ENCODE measurements at places on chromosomes 7 and 10.

- DNase-seq, result no peak
These were observed 106.3 kb upstream of the PTPRZ1 start for GRCh38 chr7:121766676-121767075.

GRCh38 chr7:85004402-85004801 lies 182.5 kb downstream of the SEMA3D start:
- no peak for DNase-seq

GRCh38 chr10:14186245-14186644 lies 144.5 kb downstream of the FRMD4A start:
- no peak for DNase-seq

DNA sequence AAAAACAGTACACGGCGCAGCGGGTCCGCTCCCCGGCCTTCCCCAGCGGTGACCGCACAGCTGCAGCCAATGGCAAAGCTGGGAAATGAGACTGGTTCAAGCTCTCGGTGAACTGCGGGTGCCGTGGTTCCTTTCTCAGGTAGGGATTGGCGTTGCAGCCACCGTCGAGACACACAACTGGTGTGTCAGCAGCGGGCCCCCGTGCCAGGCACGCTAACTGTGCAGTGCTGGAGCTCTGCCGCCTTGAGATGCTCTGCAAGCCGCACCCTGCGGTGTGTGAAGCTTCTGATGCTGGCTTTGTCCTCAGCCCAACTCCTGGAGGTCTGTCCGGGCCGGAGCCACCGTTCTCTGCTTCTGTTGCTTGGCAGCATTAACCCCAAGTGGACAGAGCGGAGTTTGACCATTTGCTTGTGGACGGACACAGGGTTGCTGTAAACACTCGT lies 20.6 kb upstream of the NKX6-2 start:
- no peak for DNase-seq

GRCh38 chr10:12950583-12951128 lies 50.9 kb downstream of the CCDC3 start:
- no peak for DNase-seq

- no peak for DNase-seq
These were observed 500.4 kb upstream of the POT1 start for GRCh38 chr7:125430013-125430412.

DNA sequence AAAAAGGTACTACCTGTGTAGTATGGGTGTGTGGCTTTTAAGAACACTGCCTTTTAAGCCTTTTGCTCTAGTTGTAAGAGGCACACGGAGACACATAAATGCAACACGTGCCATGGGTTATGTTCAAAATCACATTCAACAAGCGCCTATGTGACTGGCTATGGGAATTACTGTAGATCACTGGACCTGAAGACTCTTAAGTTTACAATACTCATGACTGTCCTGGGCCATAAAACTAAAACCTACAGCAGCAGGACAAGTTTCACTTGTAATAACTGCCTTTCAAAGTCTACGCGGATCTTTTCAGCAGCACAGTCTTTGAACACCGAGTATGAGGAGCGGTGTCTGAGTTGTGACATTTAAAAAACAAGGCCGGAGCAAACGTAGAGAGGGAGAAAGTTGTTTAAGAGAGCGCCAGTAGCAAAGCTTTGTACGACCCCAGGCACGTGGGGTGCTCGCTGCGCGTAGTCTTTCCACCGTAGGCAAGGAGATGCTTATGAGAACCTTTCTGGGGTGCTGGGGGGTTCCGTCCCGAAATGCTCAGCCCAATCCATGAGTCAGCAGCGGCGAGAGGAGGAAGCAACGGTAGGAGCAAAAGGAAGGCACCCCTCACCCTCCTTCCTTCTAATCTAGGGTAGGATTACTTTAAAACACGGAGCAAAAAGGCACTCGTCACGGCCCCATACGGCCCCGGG lies 662 bp downstream of the DNAJC2 start:
- DNase-seq, result no peak

GRCh38 chr7:130488392-130489139 lies 3.3 kb upstream of the MEST start:
- DNase-seq, result no peak

GRCh38 chr10:46092524-46093081 lies 46.5 kb upstream of the MSMB start:
- no peak for DNase-seq

DNA sequence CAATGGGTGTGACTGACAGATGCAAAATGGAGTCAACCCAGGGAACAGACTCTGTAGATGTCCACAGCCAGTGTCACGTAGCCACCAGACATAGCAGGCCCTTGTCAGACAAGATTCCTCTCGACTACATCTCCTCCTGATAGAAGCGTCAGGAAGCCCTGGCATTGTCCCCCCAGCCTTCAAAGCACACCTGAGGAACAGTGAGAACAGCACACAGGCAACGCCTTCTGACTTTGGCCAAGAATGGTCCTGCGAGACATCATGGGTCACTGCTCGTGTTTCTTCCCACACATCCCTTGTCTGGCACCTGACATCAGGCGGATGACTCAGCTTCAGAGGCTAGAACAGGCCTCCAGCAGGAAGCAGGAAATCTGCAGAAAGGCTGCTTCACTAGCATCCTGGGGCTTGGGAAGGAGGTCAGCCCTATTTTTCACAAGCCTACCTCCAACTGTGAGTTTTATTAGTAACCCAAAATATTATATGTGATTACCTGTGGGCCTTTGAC lies 52.8 kb upstream of the GPR26 start:
- no peak for DNase-seq

- DNase-seq, result no peak
These were observed 790.6 kb upstream of the AUTS2 start for GRCh38 chr7:68807666-68808065.

DNA sequence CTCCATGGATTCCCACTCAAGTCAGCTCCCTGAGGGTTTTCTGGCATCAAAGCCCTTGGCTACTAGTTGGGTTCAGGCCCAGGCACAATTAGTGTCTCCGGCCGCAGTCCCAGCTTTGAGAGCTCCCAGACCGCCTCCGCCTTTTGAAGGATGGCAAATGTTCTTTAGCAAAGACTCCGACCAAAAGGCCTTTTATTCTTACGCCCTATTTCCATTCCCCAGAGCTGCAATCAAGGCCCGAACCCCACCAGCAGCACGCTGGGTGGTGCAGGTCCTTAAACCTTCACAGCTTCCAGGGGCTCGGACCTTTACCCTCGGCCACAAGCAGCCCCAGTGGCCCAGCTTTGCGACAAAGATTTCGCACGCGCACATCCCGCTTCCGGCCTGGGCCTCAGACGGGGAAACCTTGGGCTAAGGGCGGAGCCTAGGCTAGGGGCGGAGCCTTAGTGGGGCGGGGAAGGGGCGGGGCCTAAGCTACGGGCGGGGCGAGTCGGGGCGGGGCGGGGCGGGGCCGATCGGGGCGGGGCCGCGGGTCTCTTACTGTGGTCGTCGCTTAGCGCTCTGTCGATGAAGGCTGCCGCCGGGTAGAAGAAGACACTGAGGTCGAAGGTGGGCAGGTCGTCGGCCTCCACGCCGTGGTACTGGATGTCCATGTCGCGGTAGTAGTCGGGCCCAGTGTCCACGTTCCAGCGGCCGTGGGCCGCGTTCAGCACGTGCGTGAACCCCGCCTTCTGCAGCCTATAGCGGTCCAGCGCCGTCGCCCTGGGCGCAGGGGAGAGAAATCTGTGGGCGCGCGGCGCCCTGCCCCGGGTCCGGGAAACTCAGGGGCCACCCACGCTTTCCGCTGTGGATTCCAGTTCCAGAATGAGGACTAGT lies 68.0 kb upstream of the SAMD8 start:
- DNase-seq, result no peak

DNA sequence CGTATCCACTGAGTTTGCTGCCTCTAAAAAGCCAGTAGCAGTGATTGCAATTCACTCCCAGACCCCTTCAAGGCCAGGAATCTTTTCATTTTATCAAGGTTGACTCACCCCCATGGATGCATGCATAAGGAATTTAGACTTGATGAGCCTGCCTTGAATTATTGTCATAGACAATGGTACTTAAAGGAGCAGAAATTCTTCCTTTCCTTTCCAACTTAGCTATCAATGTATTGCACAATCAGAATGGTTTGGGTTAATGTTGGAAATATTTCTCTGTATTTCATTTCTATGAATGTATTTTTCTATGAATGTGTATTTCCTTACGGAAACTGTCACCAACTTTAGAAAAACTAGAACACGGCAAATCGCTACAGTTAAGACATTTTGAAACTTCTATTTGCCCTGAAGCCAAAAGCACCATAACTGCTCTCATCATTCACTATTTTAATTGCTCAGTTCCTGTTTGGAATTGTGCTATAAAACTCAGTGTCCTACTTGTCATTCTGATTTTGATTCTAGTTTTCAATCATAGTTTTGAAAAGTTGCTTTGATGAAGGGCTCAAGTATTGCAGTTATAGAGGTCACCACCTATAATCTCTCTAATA lies 355.7 kb upstream of the AKR1E2 start:
- no peak for DNase-seq

DNA sequence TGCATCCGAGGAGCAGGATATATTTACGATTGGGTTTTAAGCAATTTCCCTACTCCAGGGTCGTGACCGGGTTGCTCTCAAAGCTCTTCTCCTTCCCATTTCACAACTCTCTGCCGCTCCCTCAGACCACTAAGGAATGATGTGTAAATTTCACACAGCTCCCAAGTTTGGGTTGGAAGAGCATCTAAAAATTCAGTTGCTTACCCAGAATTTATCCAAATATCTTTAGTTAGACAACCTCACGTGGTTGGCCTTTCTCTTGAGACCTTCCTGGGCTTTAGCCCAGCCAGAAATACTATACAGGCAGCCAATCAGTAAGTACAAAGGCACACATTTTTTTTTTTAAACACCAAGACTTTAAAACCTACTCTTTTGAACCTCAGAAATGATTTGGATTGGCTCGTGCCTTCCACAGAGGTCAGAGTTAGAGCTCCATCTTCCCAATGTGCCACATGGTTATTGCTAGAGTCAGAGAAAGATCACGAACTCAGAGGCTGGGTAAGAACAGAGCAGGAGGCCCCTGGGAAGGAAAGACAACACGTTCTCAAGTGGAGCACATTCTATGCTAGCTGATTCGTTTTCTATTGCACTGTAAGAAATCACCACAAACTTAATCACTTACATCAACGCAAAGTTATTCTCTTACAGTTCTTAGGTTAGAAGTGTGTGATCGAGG lies 335.4 kb upstream of the MGMT start:
- DNase-seq, result no peak

DNA sequence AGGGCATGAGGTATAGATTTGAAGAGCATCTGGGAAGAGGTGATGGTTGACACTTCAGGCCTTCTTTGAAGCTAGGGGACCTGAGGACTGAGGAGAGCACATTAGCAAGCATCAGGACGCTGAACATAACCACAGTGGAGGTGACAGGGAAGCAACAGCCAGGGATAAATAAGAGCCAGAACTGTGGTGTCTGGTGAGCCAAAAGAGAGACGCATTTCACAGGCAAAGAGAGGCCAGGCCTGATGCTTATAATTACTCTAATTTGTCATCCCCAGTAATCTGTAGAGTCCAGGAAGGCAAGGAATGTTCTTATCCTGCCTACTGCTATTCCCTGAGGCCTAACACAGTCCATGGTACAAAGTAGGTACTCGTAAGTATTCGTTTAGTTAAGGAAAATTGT lies 10.4 kb upstream of the FAS start:
- DNase-seq, result no peak

DNA sequence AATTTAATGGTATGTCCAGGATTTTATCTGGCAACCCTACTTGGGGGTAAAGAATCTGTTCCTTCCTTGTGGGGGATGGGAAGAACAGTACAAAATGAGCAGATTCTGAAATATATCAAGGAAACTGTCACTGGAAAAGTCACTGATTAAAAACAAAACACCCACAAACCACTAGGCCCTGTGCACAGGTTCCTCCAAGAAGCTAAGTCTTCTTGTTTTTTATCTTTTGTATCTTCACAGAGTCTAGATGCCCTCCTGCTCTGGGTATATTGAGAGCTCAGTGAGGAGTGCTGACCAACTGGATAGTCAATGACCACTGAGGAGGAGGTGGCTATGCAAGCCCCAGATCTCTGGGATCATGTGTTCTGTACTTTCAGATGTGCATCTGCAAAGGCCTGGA lies 86.8 kb upstream of the ANKRD1 start:
- DNase-seq, result no peak

DNA sequence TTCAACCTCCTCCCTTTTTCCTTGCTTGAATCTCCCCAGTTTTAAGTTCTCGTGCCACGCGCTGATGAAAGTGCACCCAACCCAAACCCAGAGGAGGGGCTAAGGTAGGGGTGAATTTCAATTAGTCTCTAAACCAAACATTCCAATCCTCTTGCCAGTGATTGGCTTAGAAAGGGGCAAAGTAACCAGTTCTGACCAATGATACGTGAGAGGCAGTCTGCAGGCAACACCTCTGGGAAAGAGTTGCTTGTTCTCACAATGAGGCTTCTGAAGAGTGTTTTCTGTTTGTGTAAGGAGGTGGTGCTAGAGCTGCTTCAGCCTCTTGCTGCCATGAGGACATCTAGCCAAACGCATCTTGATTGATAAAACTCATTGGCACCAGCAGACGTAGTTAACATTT lies 21.8 kb downstream of the SLC35G1 start:
- no peak for DNase-seq

DNA sequence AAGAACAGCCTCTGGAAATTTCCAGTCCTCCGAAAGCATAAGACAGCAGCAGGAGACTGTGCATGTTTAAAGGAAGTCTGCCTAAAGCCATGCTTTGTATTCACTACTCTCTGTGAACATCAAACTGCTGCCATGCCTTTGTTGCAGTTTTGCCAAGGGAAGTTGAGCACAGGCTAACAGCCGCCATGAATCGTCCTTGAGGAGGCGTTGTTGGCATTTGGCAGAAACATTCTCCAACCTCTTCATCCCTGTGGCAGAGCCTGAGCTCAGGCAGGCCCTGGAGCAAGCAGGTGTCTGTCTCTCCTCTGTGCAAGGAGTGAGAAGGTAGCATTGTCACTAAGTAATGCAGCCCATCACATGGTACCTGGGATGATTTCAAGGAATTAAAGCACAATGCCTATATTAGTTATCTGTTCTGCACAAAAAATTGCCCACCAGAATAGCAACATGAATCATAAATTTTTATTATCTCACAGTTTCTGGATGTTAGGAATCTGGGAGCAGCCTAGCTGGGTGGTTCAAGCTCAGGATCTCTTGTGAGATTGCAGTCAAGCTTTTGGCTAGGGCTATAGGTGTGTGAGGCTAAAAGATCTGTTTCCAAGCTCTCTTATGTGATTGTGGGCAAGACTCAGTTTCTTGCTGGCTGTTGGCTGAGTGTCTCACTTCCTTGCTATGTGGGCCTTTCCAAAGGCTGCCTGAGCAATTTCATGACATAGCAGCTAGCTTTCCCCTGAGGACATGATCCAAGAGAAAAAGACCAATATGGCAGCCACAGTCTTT lies 46.5 kb upstream of the KIAA1217 start:
- no peak for DNase-seq

DNA sequence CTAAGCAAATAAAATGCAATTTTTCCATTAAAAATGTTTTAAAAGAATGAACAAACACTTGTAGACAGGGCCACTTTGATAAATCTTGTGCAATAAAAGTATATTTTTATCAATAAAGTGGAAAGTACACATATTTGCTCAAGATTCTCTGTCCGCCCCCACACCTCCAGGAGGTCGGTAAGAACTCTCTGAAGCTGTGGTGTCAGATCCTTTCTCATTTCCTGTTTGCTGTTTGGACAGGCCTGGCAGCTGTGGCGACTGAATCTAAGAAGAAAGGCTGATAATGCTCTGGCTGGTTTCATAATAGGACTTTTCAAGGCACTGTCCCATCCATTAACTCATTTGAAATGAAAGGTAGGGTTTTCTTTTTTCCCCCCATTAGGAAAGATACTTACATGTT lies 15.3 kb upstream of the ASB4 start:
- no peak for DNase-seq

Measured in stimulated activated CD4-positive, alpha-beta T cell treated with anti-CD3 and anti-CD28 coated beads, TNF-alpha, amount 100 ng/mL, for 1 hour (primary cell).